ENCODE measurements at places on chromosomes 4 and X. TPM values are rescaled to one million over a fixed set of nuclear protein-coding genes. Genes with fewer than 3 reads are reported as not detected.

GRCh38 chrX:81304563-81304962 is 102.7 kb downstream of the SH3BGRL start:
- no peak for DNase-seq
- no peaks in the 10 kb centered on the region for H3K36me3 ChIP-seq
- no peaks in the 10 kb centered on the region for H3K27me3 ChIP-seq
- peaks cover 6% of the 10 kb centered on the region for H3K4me1 ChIP-seq
- H3K27ac ChIP-seq, result no peak overlapping the region

DNA sequence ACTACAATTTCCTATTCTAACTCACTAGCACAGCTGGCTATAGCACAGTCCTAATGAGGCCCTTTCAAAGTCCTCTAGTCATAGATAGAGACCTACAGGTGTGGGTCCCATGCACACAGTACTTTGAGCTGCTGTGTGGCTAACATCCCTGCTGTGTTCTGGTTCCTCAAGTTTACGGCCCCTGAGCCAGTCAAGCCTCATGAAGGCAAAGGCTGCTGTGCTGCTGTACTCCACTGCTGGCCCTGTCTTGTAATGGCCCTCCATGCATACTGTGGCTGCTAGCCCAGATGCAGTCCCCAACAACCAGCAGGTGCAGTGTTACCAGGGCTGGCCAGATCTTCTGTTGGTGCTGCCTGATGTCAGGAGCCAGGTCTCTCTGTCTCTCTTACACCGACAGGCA is 23.4 kb upstream of the ENPEP start:
- no peak overlapping the region for H3K27ac ChIP-seq
- no peak overlapping the region for H3K4me3 ChIP-seq
- no peak for DNase-seq
- no peaks in the 10 kb centered on the region for H3K36me3 ChIP-seq
- no peaks in the 10 kb centered on the region for H3K4me1 ChIP-seq

GRCh38 chrX:53373307-53373706 is 49.1 kb downstream of the SMC1A start:
- DNase-seq, result no peak
- H3K27ac ChIP-seq, result no peak overlapping the region
- peaks cover 9% of the 10 kb centered on the region for H3K36me3 ChIP-seq
- no peaks in the 10 kb centered on the region for H3K4me1 ChIP-seq
- H3K27me3 ChIP-seq, result no peaks in the 10 kb centered on the region

- no peak overlapping the region for H3K4me3 ChIP-seq
- H3K36me3 ChIP-seq, result no peaks in the 10 kb centered on the region
- DNase-seq, result no peak
- peaks cover 26% of the 10 kb centered on the region for H3K4me1 ChIP-seq
- H3K27me3 ChIP-seq, result no peaks in the 10 kb centered on the region
Observed at GRCh38 chr4:36333303-36333877, 52.0 kb downstream of the DTHD1 start.

DNA sequence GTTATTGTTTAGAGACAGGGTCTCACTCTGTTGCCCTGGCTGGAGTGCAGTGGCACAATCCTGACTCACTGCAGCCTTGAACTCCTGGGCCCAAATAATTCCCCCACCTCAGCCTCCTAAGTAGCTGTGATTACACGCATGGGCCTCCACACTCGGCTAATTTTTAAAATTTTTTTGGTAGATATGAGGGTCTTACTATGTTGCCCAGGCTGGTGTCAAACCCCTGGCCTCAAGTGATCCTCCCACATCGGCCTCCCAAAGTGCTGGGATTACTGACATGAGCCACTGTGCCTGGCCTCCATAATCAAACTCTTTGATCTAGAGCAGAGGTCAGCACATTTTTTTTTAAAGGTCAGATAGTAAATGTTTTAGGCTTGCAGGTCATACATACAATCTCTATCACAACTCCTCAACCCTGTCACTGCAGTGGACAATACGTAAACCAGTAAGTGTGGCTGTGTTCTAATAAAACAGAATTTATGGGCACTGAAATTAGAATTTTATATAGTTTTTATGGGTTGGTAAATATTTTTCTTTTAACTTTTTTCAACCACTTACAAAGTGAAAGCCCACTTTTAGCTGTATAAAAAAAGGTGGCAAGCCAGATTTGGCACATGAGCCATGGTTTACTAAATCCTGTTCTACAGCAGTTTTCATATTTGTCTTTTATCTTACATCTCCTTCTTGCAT is 105.1 kb upstream of the RAPGEF2 start:
- no peak for DNase-seq
- peaks cover 15% of the 10 kb centered on the region for H3K27me3 ChIP-seq
- no peak overlapping the region for H3K27ac ChIP-seq
- H3K4me1 ChIP-seq, result peaks cover 5% of the 10 kb centered on the region

- no peak overlapping the region for H3K27ac ChIP-seq
- no peaks in the 10 kb centered on the region for H3K36me3 ChIP-seq
- DNase-seq, result no peak
- no peaks in the 10 kb centered on the region for H3K4me1 ChIP-seq
Observed at GRCh38 chr4:168839758-168840391, 170.2 kb downstream of the CBR4 start.

DNA sequence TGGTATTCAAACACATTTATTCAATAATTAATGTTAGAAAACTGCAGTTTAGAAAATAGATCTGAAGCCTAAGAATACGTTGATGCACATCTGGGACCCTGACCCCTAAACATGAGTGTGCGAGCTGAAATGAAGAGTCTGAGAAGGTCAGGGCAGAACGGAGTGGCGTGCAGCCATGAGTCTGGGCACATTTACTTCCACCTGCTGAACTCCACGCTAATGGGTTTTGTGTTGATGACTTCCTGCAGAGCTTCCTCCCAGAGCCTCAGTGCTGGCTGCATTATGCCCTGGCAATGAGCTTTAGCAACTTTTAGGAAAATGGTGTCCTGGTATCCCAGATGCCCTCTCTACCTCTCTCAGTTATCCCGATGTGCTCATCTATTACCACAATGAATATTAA is 53.1 kb downstream of the FAM114A1 start:
- no peak for DNase-seq
- peaks cover 12% of the 10 kb centered on the region for H3K4me1 ChIP-seq
- no peak overlapping the region for H3K4me3 ChIP-seq

The MAOB gene
- not detected for polyA plus RNA-seq

The MAPK10 gene
- 0.67 TPM for polyA plus RNA-seq

The CLDN34 gene
- not detected for polyA plus RNA-seq

The DKK2 gene
- not detected for polyA plus RNA-seq

The BGN gene
- polyA plus RNA-seq, result not detected
